ENCODE measurements at places on chromosomes 12 and 14.

DNA sequence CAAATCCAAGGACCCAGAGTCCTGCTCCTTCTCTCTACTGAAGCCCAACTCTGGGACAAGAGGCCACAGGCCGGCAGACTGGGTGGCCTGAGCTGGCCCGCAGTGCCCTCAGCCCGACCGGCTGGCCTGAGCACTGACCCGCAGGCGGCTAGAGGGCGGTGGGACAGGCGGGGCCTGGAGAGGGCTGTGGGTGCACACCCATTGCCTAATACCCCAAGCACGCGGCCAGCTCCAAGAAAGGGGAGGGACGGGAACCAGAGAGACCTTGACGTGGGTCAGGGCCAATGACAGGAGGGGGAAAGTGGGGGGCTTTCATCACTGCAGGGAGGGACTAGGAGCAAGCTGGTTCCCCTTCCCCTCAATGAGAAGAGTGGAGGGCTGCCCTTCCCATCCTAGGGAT is 2.0 kb upstream of the WNT10B start:
- peak; percentile 76 for DNase-seq

GRCh38 chr14:105080161-105080560 is 14.9 kb upstream of the GPR132 start:
- no peak for DNase-seq

GRCh38 chr12:95538656-95539055 is 12.6 kb downstream of the USP44 start:
- no peak for DNase-seq

DNA sequence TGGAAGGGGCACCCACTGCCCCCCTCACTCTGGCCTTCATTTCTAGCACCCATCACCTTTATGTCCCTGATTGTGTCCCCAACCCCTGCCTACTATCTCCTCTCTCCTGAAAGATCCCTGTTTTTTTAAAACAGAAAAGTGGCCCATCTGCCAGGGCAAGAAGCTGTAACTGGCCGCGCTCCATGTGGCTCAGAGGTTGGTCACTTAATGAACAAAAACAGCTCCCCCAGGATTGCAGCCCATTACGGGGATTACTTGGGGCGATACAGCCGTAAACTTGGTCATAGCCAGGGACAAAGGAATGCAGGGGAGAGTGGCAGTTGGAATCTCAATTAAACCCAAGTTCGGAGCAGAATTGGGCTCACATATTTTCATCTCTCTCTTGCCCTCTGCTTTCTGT is 34.8 kb upstream of the VSX2 start:
- DNase-seq, result no peak

DNA sequence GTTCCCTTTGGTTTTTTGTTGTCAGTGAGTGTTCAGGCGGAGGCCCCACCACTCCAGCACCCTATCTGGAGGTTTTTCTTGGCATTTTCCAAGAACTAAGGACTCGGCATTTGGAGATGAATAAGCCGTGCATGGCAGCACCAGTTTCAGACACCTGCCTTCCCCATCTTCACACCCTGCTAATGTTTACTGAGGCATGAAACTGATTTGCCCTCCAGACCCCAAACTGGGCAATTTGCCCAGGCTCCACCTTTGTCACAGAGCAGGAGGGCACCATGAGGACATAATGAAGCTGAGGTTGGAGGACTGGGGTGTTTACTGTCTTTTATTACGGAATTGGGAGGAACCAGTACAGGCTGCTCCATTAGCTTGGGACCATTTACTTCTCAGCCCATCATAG is 113.4 kb downstream of the LGMN start:
- DNase-seq, result no peak

DNA sequence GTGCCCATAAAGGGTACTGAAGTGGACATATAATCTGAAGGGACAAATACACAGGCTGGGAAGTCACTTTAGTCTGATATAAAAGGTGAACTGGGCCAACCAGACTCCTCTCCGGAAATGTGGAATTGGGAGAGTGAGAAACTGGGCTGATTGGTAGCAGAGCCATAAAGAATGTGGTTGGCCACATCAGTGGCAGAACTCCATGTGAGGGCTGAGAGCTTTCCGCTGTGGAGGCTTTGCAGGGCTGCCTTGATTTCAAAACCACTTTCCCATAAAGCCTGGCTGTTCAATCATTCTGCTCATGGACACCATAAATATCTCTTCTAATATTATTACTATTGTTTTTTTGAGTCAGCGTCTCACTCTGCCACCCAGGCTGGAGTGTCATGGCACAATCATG is 220.3 kb downstream of the MON2 start:
- DNase-seq, result no peak

DNA sequence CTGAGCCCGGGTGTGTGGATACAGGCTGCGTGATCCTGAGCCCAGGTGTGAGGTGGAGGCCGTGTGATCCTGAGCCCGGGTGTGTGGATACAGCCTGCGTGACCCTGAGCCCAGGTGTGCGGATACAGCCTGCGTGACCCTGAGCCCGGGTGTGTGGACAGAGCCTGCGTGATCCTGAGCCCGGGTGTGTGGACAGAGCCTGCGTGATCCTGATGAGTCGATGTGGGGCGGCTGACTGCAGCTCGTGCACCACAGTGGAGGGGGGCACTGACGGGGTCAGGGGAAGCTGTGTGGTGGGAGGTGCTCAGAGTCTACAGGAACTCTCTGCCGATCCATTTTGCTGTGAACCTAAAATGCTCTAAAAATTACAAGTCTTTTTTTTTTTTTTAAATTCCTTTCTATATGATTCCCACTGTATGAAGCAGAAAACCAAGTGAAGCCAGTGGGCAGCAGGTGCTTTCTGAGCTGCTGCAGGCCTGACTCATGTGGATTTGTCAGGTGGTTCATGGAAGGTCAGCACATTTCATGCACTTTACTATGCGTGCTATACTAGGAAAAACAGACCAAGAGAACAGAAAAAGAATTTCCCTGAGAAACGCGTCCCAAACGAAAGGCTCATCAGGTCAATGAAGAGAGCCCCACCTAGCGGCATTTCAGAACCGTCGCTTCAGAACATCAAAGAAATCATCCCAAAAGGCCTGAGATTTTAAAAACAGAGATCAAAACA is 19.3 kb downstream of the BRF1 start:
- DNase-seq, result no peak

- DNase-seq, result no peak
Observed at GRCh38 chr12:6370994-6371754, 4.2 kb downstream of the SCNN1A start.
